ENCODE measurements at places on chromosomes 4 and X.

DNA sequence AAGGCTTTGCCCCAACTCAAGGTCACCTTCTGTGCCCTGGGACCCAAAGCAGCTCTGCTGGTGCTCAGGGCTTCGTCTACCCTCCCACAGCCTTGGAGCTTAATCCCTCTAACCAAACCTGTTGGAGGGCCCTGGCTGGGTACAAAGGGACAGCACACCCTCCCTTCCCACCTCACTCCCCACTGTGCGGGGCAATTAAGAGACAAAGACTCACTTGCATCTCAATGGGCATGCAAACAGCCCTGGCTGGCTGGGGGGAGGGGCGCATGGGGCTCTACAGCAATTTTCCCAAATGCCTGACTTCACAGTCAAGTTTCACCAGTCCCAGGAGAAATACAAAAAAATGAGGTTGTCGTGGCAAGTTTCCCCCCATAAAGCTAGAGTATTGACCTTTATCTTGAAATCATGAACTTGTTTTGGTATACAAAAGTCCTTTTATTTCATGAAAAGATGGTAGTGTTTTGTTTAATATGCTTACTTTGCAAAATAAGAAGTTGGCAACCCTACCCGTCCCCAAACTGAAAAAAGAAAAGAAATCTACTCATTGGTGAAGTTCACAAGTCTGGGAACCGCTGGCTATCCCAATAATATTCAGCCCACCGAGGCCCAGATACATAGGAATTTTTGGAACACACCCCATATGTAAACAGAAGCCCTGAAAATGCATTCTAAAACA lies 4.1 kb upstream of the CD99L2 start:
- no peak for DNase-seq

- no peak for DNase-seq
Measured at GRCh38 chr4:4860600-4861389, 1.3 kb downstream of the MSX1 start.

- peak; percentile 80 for DNase-seq
Measured at GRCh38 chrX:119682019-119682989, 10.7 kb downstream of the SEPTIN6 start.

DNA sequence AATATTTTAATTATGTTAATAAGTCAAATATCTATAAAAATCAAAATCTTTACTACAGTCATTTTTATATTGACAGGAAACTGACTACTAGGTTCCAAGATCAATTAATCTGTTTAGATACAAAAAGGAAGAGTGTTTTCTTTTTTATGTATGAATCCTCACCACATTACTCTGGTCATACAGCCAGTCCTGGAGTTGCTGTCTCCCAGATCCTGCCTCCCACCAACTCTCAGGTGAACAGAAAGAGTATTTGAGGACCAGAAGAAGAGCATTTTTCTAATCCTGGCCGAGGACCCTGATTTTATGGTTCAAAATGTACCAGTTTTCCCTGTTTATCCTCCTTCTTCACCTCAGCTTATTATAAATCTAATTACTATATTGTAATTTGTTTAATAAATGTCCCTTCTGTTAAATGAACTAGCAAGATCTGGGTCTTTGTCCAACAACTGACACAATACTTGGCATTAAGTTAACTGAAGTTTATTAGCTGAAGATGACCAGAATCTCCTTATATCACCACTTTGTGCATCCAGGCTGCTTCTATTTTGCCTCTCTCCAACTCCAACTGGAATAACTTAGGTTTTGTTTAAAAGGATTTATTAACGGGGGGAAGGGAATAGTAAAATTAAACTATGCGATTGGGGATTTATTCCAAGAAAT lies 224.4 kb upstream of the PCDH7 start:
- DNase-seq, result no peak

DNA sequence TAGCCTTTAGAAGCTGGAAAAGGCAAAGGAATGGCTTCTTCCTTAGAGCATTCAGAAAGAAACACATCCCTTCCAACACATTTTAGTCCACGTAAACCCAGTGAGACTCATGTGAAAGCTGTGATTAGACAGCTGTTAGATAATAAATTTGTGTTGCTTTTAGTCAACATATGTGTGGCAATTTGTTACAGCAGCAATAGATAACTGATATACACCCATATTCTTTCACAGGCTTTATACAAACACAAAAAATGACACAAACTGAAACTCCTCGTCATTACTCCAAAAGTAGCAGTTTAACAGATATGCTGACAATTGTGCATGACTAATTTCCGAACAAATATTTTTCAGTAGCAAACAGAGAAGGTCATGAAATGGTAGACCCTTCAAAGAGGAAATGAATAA lies 65.3 kb downstream of the ANTXR2 start:
- peak; percentile 91 for DNase-seq

- DNase-seq, result no peak
Measured at GRCh38 chr4:140924761-140925392, 168.7 kb upstream of the TBC1D9 start.

GRCh38 chrX:153763298-153763932 lies 634 bp upstream of the PLXNB3 start:
- no peak for DNase-seq

GRCh38 chr4:128255906-128256305 lies 31.7 kb downstream of the PGRMC2 start:
- no peak for DNase-seq

DNA sequence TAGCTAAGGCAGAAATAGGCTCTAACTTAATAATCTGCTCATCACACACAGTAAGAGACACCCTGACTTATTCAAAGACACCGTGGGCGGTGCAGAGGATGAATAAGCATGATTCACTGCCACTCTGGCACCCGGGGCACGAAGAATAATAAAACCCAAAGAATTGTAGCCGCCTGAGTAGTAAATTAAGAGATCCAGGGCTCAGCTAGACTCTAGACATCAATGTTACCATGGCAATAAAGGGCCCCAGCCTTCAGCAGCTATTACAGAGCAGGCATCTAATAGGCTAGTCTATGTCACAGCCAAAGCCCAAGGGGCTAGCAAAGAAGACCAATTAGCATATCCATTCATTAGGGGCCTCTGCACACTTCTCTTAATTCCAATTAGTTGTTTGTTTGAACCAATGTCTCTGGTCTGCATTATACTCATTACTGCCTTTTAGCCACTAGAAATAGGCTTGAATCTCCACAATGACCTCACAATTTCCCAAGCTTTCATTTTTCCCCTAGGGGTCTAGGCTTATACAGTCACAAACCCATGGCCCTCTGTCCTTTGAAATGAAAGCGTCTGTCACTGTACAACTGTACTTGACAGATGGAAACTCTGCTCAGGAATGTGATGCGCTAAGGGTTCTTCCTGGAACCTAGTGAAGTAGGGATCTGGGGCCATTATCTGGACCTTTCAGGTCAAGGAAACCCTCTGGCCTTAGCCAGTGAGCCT lies 3.0 kb upstream of the ATP1B4 start:
- DNase-seq, result peak; percentile 5

- DNase-seq, result no peak
Measured at GRCh38 chr4:172776203-172776861, 392.3 kb upstream of the GALNT7 start.

GRCh38 chr4:144646523-144647094 lies 653 bp downstream of the HHIP start:
- DNase-seq, result no peak

DNA sequence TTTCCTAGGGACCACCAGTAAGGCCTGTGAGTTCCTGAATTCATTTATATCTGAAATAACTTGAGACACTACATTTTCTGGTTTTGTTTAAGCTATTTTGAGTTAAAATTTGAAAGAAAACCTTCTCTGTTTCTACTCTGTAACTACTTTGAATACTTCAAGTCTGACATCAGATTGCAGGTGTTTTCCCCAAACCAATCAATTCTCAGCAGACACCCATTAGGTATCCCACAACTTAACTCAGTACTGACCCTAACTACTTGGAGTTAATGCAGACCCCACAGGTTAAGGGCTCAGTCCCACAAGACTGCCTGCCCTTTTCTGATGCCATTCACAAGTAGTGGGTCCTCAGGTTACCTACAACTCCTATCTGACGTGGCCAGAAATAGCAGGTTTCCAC lies 1100.0 kb upstream of the SLIT2 start:
- DNase-seq, result no peak

GRCh38 chrX:109830704-109831206 lies 97.7 kb upstream of the ACSL4 start:
- DNase-seq, result no peak

DNA sequence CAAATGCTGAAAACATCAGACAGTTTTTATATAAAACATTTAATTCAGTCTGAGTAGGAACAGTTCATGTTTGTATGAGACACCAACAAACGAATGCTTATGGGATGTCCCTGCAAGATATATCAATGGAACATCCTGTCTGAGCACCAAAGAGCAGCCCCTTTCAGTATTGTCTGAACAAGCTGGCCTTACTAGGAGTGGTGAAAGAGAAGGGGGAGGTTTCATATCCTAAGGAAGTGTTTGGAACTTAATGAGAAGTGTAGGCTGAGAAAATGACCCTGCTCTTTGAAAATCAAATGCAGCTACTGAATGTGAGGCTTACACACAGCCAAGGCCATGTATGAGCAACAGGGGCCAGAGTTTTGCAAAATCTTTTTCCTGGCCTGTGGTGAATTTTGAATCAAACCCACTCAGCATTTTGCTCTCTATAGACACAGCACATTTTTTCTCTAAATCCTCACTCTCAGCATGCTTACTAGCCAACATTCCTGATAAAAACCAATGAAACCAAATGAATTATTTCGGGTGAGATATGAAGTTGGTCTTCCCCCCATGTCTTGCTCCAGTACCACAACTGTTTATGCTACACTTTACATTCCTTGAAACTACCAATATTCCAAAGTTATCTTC lies 119.4 kb downstream of the LUZP4 start:
- no peak for DNase-seq

- DNase-seq, result no peak
Measured at GRCh38 chrX:84907324-84907968, 96.2 kb upstream of the APOOL start.

GRCh38 chrX:997631-998137 lies 214.8 kb downstream of the CRLF2 start:
- DNase-seq, result no peak

DNA sequence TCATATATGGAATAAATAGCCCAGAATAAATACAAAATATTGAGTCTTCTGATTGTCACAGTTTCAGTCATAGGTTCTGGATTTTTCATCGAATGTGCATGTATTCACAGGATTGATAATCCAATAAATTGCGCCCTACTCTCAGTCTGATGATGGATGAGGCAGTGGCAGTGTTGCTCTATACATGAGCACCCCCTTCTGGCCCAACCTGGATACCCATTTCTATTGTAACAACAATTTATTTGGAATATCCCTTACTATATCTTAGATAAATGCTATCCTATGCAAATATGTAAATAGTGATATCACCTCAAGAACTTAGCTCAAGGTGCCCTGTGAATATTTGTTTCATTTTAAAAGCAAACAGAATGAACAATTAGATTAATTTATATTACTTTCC lies 733.7 kb upstream of the PABPC4L start:
- DNase-seq, result no peak
